ENCODE measurements at places on chromosomes 2 and 18.

GRCh38 chr18:32391126-32391525, 79.6 kb downstream of the GAREM1 start:
- DNase-seq: no peak

DNA sequence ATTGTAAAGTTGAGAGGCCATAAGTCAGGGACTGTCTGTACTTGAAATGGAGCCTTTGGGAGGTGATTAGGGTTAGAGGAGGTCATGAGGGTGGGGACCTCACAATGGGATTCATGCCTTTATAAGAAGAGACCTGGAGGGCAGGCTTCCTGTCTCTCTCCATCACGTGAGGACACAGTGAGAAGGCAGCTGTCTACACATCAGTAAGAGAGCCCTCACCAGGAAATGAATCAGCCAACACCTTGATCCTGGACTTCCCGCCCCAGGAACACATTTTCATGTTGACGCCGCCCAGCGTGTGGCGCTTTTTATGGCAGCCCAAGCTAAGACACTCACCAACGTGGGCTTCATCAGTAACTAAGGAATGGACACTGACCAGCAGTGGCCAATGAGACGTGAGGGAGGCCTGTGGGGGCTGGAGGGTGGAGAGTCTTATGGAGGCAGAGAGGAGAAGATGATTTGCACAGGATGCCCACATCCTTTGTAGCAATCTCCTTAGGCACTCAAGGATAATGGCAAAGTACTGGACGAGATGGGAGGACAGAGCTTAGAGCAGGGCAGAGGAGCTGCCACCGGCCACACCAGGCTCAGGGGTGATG, 162.7 kb downstream of the EIPR1 start:
- no peak for DNase-seq

DNA sequence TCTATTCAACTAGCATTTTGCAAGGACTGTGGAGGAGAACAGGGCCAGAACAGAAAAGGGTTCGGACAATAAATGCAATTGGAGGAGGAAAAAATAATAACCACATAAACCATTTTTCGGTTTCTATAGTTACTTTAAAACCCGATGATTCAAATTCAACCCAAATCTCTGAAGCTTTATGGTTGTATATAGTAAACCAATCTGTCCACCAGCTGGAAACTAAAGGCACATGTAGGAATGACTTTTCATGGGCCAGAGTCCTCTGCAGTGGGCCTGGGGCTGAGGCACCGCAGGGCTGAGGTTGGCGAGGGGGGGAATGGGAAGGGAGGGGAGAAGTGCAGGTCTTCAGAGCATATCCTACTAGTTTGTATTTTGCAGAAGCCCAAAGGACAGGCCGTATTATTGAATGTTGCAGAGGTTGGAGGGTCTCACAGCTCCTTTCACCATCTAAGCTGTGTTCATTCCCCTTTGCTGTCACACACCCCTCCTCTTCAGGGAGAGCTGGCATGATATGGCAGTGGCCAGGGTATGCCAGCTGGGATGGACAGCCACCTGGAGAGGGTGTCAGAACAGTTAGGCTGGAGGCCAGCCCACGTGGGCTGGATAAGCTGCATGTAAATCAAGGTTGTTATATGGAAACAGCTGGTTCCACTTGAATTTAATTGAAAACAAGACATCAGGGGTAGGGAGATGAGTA, 267.1 kb downstream of the PRKCE start:
- DNase-seq: no peak

DNA sequence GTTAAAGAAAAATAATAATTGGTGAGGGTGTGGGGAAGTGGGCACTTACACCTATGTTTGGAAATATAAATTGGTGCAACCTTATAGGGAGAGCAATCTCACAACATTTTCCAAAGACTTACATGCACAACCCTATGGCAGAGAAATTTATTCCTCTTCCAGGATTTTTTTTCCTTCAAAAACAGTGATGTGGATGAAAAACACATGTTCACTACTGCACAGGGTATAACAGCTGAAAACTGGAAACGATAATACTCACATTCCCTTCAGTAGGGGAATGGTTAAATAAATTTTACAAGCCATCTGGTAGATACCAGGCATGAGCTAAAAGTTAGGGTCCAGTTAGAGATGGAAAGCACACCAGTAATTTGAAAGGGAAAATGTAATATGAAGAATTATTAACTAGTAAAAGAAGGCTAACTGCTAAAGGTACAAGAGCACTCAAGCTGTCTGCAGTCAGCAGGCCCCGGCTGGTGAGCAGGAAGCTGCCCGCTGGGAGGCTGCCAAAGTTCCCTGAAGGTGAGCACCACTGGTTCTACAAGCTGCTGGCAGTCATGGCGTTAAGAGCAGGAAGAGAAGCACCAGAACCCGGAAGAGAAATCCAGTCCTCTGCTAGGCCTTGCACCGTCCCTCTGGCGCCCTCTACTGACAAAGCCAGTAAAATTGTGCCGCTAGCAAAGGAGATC, 28.4 kb upstream of the CASP8 start:
- DNase-seq: peak; percentile 96

DNA sequence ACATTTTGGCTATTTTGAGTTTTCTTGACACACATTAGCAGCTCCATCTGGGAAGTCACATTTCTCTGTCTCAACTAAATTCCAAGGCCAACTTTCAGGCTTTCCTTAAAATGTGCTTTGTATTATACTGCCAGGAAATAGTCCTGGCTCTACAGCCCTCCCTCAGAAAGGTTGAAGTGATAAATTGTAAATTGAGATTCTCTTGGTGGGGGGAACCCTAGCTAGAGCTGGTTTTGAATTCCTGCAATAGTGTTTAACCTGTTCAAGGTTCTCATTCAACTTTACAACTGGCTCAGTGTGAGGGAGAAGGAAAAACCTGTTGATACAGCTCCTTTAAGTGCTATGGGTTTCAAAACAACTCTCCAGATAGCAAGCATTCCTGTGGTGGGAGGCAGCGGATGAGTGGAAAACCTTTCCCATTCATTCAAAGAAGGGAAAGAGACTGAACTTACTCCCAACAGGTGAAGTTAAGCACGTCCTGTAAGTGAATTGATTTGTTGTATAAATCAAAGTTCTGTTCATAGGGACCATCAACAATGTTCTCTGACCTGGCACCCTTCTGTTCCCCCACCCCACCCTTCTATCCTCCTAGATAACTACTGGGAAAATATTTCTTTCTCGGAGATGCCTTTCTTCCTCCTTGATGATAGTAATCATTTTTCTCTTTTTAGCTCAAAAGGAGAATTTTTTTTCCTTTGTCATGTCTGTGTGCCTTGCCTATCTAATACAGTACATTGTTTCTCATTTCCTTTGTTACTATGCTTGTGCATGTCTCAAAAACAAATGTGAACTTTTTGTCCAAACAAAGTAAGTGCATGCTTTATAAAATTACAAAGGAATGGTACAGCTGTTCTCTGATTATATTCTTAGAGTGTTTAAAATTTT, 44.2 kb upstream of the SLC39A10 start:
- DNase-seq: no peak

DNA sequence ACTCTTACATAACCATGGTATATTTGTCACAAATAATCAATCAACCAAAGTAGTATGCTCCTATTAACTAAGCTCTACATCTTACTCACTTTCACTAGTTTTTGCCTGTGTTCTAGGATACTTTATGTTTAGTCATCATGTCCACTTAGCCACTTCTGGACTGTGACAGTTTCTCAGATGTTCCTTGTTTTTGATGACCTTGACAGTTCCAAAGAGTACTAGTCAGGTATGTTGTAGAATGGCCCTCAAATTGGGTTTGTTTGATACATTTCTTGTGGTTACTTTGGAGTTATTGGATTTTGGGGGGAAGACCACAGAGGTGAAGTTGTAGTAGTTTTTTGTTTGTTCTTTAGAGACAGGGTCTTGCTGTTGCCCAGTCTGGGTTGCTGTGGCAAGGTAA, 35.5 kb downstream of the BUB1 start:
- DNase-seq: no peak

DNA sequence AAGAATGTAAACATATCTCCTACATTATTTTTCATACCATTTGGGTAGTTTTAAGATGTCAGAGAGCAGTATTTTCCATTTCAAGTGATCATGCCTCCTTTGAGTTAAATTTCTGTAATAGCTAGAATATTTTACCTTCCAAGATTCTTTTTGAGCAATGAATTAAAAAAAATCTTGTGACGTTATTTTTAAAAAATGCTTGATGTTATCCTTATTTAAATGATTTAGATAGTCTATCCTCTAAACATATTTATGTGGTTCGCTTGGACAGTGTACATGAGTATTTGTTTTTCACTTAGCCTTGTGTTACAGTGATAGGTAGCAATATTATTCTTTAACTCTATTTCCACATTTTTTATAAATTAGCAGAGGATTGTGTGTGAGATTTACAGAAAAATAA, 639.2 kb upstream of the CDH2 start:
- DNase-seq: no peak

GRCh38 chr2:119240311-119241204, 16.9 kb downstream of the STEAP3 start:
- no peak for DNase-seq

- DNase-seq: no peak
These were observed at the start of gene ANKRD30B for GRCh38 chr18:14747513-14748474. TSS of gene ANKRD30B (plus strand) at chr18:14748172. CDS start at chr18:14748420, 248 bp downstream.

DNA sequence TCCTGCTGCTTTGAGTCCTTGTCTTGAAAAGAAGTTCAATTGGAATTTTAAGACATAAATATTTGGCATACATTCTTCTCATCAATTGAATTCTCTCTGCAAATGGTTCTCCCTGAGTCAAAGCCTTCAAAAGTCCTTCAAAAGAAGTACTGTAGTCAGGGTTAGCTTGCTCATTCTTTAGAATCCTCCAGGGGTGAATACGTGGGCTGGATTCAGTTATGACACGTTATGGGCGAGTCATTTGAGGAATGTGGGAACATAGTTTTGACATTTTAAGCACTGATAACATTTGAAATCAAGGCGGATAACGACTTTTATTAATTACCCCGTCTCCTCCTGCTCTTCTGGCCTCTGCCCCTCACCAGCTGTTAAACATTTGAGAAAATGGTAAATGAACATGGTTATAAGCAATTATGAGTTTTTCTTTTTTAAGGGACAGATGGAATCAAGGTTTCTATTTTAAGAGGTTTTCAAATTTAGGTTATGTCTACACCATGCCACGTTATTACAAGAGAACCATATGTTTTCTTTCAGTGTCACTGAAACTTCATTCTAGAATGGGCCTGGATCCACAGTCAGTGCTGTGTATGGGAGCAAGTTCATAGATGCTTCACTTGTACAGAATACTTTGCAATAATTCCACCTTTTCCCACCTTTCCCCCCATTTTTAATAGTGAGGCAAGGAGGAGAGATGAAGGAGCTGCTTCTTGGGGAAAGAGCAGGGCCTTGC, 273.1 kb downstream of the TSN start:
- no peak for DNase-seq

DNA sequence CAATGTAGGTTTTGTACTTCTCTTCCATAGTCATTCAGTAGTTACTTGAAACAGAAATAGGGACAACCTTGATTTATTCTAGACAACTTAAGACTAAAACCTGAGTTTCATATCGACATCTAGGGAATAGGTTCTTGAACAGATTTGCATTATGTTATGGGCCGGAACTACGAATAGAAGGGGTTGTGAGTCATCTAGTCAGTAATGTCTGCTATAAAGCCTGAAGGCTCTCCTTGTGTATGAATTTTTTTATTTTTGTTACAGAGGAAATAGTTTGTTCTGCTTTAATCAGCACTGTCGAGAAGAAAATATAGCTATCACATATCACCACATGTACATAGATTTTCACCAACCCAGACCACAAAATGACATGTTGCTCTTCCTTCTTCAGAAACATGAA, 17.3 kb upstream of the TRIM43 start:
- DNase-seq: no peak

GRCh38 chr2:119692954-119693353, 14.0 kb downstream of the TMEM177 start:
- no peak for DNase-seq

DNA sequence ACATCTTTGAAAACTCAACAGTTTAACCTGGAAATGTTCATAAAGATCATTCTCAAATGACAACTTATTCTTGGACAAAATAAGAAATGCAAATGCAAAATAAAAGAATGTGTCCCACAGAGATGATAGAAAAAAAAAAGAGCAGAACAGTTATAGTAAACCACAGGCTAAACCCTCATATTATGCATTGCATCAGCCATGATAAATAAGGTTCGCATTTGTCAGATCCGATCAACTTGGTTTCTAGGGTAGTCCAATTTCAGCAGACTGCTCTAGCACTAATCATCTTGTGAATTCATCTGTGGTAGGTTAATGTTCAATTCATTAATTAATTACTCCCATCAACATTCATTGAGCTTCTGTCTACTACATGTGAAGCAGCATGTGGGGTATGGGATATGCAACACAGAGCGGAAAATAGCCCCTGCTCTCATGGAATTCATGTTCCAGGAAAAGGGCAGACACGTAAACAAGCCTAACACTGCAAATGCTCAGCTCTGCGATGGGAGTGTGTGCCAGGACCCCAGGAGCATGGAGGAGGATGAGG, 316.2 kb upstream of the REV1 start:
- DNase-seq: no peak

GRCh38 chr2:119197126-119197405, 26.6 kb upstream of the STEAP3 start:
- no peak for DNase-seq

GRCh38 chr2:206647985-206648384, 5.7 kb downstream of the FAM237A start:
- no peak for DNase-seq

DNA sequence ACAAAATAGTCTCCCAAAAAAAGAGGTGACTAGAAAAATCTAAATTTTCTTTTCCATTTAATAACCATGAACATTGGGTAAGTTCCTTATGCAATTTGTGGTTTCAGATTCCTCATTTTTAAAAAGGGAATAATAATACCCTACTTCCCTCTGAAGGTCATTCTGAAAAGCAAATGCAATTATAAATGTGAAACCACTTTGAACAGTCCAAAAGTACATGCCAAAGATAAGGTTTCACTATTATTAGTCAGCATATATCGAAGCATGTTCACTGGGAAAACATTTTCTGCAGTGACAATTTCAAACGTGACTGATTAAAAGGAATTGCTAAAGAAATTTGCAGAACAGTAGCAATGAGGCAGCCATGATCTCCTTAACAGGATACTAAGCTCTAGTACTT, 100.1 kb upstream of the RNF152 start:
- DNase-seq: peak; percentile 92

DNA sequence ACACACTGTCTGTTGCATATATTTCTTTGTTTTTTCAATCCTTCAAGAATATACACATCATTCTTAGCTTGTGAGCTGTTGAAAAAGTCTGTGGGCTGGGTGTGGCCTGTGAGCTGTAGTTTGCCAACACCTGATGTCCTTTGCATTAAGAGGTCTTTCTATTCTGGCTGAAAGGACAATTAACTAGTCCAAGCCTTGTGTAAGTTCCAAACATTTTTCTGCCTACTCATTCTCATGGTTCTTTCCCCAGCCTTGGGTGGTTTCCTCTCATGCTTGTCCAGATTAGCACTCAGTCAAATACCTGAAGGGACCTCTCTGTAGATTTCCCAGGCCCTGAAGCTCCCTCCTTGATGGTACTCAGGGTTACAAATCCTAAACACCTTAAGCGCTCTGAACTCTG, 57.8 kb upstream of the NABP1 start:
- DNase-seq: no peak

- DNase-seq: peak; percentile 37
These were observed at the start of gene TUBA4B for GRCh38 chr2:219252900-219253752. TSS of gene TUBA4B (plus strand) at chr2:219253243. CDS start at chr2:219253408, 165 bp downstream.

All from inflammatory macrophage (primary cell).